ENCODE measurements at places on chromosomes 1 and 21.
A peak's percentile ranks its signal among the peaks of the same experiment; 100 is the strongest.

- no peak for DNase-seq
Measured at GRCh38 chr1:202591515-202591914, 118.7 kb downstream of the SYT2 start.

DNA sequence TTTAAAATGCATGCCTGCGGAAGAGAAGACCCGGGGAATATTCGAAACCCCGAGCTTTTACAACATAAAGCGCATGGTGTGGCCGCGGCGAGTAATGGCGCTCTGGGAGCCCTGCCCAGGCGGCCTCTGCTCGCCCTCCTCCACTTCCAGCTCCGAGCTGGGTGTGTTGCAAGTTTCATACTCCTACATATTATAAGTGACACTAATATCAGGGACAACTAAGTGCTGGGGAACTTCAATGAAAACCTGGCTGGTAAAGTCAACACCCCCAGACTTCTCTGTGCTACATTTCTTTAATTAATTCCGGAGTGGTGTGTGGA lies 11.8 kb downstream of the SIM2 start:
- no peak for DNase-seq

DNA sequence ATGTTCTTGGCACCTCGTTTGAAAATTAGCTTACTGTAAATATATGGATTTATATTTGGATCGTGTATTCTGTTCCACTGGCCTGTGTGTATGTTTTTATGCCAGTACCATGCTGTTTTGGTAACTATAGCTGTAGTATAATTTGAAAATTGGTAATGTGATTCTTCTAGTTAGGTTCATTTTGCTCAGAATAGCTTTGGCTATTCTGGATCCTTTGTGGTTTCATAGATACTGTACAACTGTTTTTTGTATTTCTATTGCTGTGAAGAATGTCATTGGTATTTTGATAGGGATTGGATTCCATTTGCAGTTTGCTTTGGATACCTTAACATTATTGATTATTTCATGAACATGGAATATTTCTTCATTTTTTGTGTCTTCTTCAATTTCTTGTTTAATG lies 490.2 kb downstream of the BRINP3 start:
- no peak for DNase-seq

- no peak for DNase-seq
Measured at GRCh38 chr1:44723064-44723463, 7.9 kb downstream of the RNU5D-1 start.

- DNase-seq: no peak
Measured at GRCh38 chr1:175272361-175272760, 79.8 kb upstream of the KIAA0040 start.

DNA sequence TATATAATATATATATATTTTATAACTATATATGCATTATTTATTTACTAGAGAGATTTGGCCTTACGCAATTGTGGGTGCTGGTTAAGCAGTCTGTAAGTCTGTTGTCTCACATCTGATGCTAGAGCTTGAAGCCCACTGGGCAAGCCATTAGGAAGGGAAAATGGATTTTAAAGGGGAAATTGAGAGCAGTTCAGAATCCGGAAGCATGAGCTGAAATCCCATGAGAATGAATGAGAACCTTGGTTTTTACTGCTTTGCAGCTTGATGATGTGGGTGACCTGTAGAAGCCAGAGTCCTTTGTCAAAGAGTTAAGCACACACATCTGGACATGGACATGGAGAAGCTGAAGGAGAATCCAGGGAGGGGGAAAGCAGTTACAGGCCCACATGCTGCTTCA lies 220.8 kb upstream of the DAB1 start:
- no peak for DNase-seq

GRCh38 chr1:245091818-245092637 lies 62.8 kb upstream of the KIF26B start:
- no peak for DNase-seq

DNA sequence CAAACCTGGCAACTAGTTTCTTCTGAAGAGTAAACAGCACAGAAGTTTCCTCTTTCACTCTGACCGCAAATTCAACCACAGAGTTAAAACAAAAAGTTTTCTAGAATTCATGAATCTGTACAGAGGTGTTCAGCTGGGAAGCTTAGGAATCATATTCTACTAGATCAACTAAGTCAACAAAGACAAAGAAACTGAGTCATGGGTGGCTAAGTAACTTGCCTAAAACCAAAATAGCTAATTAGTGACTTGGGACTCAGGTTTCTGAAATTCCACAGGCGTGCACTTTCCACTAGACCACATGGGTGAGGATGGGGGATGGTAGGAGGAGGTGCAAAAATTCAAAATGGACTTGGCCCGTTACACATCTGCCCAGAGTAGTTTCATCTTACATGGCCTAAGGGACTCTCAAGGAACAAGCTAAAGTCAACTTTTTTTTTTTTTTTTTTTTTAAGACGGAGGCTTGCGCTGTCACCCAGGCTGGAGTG lies 25.8 kb downstream of the PTPN14 start:
- DNase-seq: no peak

GRCh38 chr1:100989306-100990077 lies 36.1 kb downstream of the DPH5 start:
- no peak for DNase-seq

DNA sequence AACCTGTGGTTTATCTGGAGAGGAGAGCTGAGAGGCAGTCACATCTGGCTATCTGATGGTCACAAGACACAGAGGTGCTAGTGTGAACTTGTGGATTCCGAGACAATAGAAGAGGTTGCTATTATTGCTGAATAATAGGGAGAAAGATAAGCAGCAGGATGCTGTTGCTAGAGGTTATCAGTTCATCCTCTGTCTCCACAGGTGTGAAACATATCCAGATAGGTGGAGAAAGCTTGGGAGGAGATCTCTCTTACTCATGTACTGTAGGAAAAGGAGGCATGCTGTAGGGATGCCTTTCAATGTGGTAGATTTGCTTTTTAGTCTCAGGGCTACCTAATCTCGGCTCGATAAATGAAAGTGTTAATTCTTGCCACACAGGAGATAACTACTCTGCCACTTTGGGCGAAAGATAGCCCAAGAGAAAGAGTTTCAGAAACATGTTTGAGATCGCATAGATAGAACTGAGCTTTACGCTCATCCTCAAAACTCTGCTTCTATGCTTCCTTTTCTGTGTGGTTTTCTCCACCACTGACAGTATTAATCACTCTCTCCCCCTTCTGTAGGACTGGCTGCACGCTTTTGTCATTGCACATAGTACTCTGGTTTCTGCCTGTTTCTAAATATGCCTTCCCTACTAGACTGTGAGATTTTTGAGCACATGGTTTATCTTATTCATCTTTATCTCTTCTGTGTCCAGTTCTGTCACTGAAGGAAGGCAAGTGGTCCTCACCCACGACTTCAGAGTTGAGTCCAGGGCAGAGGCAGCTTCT lies 36.7 kb upstream of the PLXNA2 start:
- no peak for DNase-seq

DNA sequence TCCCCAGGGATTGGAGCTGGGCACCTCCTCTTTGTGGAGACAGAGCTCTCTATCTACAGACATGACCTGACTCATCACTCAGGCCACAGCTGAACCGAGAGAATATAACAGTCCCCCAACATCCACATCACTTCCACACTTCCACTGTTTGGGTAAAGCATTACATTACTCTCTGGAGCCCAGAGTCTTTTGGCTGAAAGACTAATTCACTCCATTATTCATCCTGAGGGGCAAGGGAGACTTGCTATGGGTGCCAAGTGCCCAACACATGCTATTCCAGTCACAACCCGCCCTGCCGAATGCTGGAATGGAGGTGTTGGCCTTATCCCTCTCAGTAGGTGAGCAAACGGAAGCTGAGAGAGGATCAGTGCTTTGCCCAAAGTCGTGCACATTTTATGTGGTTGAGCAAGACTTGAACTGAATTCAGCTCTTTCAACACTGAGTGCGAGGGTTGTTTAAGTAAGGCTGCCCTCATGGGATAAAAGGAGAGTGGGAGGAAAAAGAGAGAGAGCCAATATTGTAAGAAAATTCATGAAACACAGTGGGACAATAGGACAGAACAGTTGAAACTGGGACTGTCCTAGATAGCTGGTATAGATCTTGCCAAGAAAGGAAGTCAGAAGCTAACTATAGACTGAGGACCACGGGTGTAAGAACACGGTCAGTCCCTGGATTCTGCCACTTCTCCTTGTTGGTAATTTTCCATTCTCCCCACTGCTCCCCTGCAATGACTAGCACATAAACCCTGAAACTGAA lies 13.5 kb upstream of the CHI3L1 start:
- no peak for DNase-seq

DNA sequence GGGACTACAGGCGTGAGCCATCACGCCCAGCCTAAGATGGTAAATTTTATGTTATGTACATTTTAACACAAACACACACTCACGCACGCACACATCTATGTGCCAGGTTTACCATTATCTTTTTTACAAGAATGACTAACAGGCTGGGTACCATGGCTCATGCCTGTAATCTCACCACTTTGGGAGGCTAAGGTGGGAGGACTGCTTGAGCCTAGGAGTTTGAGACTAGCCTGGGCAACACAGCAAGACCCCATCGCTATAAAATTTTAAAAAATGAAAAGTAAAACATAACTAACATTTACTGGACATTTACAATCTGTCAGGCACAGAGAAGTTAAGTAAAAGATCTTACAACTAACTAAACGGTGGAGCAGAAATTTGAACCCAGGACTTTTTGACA lies 14.7 kb downstream of the GATAD2B start:
- no peak for DNase-seq

DNA sequence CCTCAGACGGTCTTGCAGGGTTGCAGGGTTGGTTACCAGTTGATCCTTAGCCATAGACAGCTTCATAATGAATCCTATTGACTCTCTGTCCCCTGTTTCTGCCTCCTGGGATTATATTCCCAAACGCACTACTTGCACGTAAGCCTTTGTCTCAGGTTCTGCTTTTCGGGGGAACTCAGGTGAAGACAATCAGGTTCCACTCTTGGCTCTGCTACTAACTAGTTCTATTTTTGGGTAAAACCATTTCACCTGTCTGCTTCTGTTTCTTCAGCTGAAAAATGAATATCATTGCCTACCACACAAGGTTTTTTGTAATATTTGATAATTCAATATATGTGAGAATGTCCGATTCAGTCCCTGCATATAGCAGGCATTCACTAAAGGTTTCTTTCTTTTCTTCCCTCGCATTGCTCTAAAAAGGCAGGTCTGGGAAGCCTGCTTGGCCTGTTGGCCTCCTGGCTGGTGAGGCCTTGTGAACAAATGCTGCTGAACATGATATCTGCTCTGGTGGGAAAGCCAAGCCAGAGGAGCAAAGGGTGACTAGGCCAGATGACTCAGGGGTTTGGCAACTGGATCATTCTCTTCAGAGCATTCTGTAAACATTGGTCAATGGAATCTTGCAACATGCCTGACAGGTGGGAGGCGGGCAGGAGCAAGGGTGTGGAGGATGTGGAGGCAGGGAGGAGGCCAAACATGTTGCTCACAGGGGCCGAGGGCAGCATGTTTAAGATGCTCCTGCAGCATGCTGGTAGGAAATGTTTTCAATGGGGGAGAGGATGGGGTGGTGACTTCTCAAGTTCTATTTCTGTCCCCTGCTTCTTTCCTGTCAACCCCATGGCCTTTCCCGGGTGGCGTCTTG lies 23.8 kb downstream of the IER5 start:
- no peak for DNase-seq

DNA sequence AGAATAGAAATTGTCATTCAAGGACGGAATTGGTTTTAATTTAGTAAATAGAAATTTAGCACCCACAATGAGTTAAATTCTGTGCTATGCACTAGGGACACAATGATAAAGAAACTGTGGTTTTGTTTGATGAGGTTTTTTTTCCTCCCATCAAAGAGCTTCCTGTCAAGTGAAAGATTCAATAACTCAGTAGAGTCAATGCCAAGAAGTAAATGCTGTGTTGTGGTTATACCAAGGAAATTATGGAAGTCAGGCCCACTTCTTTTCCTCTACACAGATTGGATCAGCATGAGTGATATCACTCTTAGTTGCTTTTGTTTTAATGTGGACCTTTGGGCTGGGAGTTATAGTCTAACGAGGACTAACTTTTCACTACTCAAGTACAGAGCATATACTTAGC lies 1269.6 kb upstream of the ADGRL2 start:
- DNase-seq: no peak

DNA sequence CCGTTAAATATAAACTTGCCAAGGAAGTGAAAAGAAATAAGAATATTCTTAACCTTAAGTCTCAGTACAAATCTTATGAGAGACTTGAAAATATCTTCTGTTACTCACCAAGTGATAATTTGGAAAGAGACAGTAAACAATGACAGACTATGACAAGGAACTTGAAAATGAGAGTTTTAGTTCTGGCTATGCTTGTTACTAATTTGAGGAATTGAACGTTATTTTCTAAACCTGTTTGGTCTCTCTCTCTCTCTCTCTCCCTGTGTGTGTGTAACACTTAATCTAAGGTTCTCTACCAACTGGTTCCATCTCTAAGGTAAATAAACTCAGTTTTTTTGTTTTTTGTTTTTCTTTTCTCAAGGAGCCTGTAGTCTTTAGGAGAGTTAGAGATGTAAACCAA lies 161.8 kb downstream of the AMY1C start:
- DNase-seq: no peak

DNA sequence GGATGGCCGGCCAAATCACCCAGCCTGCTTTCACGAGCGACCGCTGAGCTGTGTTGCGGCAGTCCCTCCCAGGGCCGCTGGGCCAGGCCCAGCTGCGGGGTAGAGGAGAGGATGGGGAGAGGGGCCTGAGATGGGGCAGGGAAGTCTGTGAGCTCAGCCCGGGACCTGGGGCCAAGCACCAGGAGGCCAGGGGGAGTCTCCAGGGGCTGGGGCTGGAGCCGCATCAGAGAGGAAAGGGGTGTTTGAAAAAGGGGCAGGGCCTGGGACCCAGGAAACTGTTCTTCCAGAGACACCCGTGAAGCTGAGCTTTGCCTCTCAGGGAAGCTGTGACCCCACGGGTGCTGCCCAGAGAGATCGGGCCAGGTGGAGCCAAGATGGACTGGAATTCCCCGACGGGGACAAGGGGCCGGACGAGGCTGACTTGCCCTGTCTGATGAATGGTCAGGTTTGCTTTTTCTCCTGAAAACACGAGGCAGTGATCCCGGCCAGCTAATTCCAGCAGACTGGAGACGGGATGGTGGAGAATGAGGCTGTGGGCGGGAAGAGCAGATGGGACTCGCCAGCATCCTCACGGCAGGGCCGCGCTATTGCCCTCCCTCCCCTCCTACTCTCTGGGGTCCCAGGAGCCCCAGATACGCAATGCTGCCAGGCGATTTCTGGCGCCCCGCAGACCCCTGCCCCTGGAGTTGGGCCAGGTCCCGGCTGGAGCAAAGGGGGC lies 40.3 kb upstream of the COL18A1 start:
- DNase-seq: no peak

- DNase-seq: peak; percentile 79
Measured at GRCh38 chr1:210373878-210374599, 45.3 kb downstream of the HHAT start.

DNA sequence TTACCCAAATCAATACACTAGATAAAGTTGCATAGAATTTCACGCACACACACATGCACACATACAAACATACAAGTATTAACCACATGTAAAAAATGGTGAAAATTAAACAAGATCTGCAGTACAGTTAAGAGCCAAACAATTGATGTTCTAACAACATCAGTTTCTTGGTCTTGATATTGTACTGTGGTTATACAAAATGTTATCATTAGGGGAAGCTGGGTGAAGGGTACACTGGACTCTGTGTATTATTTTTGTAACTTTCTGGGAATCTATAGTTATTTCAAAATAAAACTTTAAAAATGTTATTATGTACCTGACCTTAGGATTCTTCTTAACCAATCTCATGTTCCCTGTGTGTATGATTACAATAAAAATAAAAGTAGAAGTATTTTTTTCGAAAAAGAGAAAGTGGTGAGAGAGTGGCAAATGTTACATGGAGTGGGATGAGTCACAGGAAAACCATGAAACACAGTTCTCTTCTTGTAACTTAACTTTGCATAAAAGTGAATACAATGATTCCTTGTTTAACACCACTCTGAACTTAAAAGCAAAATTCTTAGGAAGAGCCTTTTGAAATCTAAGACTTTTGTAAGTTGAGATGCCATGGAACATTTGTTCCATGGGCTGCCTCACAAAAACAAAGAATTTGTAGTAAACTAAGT lies 101.6 kb upstream of the RUNX1 start:
- DNase-seq: no peak

All from stimulated activated CD4-positive, alpha-beta T cell treated with anti-CD3 and anti-CD28 coated beads, Interleukin-2, amount 100 ng/mL, for 24 hours (primary cell).